GM12878 (cell line): ENCODE measurements at places on chromosomes 4 and X.
A peak's percentile ranks its signal among the peaks of the same experiment; 100 is the strongest.

DNA sequence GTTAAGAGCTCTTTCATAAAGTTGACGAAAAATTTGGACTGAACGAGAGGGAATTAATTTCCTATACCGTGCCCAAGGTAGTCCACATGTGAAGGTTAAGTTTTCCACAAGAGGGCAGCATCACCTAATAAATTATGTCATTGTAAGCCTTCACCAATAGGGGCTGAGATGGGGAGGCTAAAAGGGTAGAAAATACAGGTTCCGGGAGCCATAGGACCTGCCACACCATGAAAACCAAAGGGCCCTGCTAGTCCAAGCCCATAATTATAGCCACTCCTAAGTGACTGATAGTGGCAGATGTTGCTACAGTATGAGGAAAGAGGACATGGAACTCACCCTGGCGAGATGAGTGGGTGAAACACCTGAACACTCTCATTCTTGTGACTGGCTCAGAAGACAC lies 122.2 kb downstream of the SHROOM4 start:
- DNase-seq, result no peak

GRCh38 chr4:66736606-66737005 lies 808.7 kb downstream of the CENPC start:
- DNase-seq, result no peak

DNA sequence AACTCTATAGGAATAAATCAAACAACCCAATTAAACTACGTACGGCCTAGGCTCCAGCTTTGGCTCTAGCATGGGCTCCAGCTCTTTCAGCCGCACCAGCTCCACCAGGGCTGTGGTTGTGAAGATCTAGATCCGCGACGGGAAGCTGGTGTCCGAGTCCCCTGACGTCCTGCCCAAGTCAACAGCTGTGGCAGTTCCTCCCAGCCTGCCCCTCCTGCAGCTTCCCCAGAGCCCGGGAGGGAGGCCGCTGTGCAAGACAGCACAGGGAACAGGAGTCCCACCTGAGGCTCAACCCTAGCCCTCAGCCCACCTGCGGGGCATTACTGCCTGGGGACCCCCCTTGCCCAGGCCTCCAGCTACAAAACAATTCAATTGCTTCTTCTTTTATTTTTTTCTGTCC lies 2680.3 kb downstream of the PCDH7 start:
- no peak for DNase-seq

DNA sequence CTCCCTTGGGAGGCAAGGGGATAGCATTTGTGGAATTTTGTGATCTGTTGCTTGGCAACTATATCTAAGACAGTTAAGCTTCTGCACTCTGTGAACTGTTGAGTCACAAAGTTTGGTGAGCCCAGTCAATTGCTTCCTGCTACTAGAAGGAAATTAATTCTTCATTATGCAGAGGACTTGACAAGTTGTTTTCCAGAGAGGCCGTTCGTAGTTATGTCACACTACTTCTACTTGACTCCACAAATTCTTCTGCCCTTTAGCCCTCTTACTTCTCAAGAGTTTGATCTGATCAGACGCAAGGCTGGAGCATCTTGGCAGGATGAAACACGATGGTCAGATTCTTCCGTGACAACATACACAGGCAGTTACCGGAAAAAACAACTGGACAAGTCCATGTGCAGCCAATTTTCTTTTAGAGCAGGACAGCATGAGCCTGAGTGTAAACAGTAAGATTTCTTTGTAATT lies at the start of gene C4orf51:
Gene C4orf51 (plus strand): TSS at position 156 of the 465 bp plus-strand sequence. CDS start 58 bp downstream, at position 214.
- DNase-seq, result no peak

GRCh38 chrX:44003975-44004374 lies 30.8 kb upstream of the NDP start:
- no peak for DNase-seq

GRCh38 chr4:12633053-12633651 lies 851.0 kb downstream of the RAB28 start:
- DNase-seq, result peak; percentile 26

DNA sequence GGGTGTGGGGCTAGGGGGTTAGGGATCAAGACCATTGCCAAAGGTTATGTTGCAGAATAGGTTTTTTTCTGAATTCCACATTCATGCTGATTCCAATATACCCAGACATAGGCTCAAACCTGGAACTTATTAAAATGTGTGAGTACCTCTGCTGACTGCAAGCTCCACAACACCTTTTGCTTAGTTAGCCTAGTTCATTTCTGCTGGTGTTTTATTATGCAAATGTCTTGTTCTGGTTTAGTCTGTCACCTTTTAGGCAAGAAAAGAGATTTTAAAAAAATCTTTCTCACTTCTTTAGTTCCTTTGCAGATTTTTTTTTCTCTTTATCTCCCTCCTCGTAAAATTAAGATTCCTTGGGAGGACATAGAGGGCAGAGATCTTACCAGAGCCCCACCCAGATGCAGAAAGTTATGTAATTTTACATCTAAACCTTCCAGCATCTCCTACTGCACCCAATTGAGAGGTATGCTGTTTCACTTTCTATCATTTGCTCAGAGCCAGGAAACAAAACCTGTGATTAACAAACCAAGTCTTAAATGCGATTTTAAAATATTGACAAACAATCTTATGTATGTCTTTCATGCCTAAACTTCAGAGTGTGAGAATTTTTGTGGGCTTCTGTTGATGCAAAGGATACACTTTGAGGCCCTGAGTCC lies 190.7 kb upstream of the CLNK start:
- no peak for DNase-seq

GRCh38 chr4:138910914-138911336 lies 104.7 kb upstream of the NOCT start:
- no peak for DNase-seq

DNA sequence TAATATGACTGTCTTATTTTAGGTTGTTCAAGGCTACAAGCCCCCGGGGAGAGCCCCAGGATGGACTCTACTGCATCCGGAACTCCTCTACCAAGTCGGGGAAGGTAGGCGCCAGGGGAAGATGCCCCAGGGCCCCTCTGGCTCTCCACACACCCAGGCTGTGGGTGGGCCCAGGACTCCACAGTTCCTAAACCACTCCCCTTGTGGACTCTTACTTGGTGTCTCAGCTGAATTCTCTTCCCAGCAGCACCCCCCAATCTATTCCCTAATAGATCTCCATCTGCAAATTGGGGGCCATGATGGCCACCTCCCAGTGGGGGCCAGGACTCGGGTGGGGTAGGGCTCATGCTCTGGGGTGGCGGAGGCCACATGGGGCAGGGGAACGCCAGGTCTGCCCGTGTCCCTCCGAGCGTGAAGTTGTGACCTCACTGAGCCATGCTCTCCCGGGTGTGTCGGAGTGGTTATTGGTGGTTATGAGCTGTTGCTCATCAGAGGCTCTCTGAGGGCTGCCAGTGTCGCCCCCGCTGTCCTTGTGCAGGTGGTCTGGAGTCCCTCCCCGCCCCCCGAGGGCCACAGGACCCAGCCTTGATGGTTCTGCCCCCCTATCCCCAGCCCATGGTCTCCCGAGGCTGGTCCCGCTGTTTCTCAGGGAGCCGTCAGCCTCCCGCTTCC lies 11.2 kb upstream of the ADD1 start:
- no peak for DNase-seq

- no peak for DNase-seq
These were observed 44.9 kb downstream of the MMRN1 start for GRCh38 chr4:89939546-89939945.

- no peak for DNase-seq
These were observed 268.4 kb downstream of the DCTD start for GRCh38 chr4:182648766-182649165.

- no peak for DNase-seq
These were observed 581.9 kb downstream of the GRID2 start for GRCh38 chr4:92885632-92886031.

DNA sequence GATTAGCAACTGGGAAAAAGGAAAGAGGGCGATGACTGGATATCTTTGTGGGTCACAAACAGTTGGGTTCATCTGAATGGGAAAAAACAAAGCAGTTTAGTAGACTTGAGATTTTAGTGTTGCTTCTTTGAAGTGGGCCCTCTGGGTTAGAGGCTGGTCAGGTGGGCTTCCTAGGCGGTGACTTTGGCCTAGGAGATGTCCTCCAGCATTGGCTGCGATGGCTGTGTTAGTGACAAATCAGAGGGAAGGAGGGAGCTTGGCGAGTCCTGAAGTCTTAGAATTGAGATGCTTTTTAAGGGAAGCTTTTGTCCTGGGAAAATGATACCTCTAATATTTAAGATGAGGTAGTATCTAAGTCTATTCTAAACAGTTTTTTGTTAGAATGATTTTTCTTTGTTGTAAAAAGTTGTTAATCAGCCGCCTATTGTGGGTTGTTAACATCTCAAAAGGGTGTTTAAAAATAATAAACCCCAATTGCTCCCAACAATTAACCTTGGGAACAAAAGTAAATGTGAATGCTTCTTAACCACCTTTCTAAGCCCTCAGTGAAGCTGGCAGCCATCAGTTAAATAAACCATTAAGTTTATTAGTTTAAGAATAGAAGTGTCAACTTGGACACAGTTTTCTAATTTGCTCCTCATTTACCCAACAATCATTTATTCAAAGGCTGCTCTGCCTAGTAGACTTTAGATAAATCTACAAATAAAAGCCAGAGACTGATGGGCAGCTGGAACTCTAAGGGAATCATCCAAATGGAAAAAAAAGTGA lies 31.7 kb downstream of the DLG3 start:
- DNase-seq, result no peak

DNA sequence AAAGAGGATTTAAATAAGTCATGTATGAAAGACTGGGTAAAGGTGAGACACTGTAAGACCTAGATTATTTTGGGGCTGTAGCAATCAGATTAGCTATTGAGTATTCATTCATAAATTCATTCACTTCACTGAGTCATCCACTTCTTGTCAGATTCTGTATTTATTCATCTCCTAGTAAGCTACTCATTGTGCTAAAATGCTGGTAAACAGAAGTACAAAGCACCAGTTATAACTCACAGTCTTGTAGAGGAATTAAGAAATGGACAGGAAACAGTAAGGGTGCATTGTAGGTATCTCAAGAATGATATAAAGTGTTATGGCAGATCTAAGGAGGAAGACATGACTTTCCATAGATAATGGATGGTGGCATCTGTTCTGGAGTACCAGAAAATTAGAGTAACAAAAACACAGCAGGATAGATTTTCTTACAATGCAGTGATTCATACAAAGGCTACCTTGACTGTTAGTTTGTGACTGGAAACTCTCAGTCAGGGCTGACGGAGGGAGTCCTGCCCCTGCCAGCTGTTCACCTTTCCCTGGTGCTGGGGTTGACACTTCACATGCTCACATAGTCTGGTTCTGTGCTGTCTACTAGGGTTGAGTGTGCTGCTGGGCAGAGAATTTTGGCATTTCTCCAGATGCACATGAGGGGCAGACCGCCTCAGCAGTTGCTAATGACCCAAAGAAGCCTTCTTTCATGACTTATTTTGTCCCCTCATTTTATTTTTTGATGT lies 26.5 kb upstream of the HAND2 start:
- no peak for DNase-seq

GRCh38 chrX:54633641-54634040 lies 103.6 kb downstream of the GNL3L start:
- no peak for DNase-seq

DNA sequence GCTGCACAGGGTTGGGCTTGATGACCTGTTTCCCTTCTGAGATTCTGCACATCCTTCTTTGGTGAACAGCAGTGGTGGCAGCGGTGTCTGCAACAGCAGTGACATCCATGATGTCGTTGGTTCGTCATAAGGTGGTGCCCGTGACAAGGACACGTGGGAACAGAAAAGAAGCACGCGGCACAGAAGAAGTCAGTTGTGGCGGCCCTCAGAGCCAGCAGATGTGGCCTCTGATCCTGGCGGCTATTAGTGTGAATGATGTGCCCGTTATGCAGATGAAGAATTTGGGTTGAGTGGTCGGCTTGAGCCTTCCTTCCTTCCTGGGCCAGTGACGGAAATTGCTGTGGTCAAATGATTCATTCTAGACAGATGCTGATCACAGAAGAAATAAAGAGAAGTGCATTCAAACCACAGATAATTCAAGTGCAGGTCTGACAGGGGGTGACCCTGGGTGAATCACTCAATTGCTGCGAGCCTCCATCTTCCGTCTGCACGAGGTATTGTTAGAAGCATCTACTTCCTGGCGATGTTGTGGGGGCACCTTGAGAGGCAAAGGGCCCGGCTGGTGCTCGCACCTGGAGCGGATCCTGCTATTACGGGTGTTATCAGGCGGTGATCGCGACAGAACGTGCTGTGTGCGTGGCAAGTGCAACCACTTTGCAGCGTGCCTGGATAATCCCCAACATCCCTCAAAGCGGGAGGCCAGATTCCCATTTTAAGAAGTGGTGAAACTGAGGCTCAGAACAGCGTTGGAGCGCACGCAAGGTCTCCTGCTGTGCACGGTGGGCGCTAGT lies 215.2 kb upstream of the PSAPL1 start:
- DNase-seq, result peak; percentile 9

GRCh38 chrX:52852110-52852860 lies 15.6 kb downstream of the XAGE3 start:
- DNase-seq, result no peak

GRCh38 chr4:137310593-137311490 lies 221.5 kb downstream of the PCDH18 start:
- no peak for DNase-seq

- DNase-seq, result peak; percentile 31
These were observed 68.7 kb downstream of the APBB2 start for GRCh38 chr4:41145571-41146078.

- DNase-seq, result no peak
These were observed 30.3 kb downstream of the SLC25A43 start for GRCh38 chrX:119429471-119429870.

DNA sequence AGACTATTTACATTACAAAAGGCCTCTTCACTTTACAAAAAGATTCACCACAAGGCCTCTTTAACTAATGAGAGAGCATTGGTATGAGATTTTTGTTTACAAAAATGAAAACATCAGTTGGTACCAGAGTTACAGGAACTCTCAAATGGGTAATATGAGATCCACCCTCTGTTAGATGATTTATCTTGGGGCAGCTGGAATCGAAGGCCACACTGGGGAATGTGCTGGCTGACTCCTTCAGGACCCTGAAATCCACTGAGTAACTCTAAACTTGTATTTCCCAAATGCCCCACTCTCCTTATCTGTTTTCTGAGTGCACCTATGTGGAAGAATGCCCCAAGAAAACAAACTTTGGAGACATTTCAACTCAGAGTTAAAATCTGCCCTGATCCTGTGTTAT lies 232.9 kb upstream of the F9 start:
- DNase-seq, result no peak

DNA sequence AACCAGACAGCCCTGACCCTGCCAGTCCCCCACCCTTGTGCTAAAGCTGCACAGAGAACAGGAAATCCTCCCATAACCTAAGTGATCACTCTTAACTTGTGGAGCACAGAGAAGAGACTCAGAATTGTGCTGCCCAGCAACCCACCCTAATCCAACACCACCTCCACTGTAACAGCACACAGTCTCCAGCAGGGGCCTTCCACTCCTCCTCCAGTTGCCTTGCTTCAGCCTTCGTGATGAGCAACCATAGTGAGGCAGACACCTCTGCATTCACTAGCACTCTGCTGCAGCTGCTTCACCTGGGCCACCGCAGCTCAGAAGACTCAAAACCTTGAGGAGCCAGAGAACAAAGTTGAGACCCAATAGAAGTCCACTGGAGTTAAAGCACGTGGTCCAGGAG lies 7.9 kb upstream of the UGT2B4 start:
- DNase-seq, result no peak
